ENCODE measurements at places on chromosomes 1 and 21.

DNA sequence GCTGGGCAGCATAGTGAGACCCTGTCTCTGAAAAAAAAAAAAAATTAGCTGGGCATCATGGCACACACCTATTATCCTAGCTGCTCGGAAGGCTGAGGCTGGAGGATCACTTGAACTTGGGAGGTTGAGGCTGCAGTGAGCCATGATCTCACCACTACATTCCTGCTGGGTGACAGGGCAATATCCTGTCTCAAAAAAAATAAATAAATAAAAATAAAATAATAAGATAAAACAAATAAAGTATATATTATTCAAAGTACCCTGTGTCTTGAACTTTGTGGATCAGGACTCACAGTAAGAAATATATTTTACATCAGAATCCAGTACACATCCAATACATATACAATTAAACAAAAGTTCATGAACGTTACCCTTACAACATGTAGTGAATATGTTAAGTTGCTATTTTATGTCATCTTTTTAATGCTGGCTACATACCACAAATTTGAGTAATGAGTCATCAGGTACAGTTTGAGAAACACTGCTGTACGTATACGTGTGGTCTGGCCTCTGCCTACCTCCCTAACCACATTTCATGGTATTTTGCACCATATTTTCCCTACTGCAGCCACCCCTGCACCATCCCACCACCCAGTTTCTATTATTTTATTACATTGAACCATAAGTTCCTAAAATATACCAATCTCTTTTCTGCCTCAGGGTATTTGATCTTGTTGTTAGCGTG, 4.4 kb downstream of the NME7 start:
- no peak for DNase-seq

DNA sequence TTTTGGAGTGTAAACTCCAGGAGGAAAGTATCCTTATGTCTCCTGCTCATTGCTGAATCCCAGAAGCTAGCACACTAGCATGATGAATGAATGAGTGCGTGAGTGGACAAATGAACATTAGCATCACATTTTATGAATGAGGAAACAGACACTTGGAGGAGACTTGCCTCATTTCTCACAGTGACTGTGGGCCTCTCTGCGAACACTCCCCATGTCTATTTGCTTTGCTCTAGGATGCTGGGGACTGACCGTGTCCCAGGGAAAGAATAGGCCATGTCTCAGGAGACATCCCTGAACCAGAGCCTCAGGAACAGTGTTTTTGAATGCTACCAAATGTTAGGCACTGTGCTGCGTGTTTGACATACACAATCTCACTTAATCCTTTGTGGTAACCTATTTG, 140.9 kb downstream of the OMA1 start:
- no peak for DNase-seq

GRCh38 chr21:45972716-45973474, 8.7 kb upstream of the COL6A1 start:
- no peak for DNase-seq

- no peak for DNase-seq
These were observed 119.4 kb upstream of the RRP15 start for GRCh38 chr1:218165701-218166114.

GRCh38 chr1:180141381-180141934, 13.2 kb upstream of the QSOX1 start:
- no peak for DNase-seq

Data from NCI-H446 treated with DMSO at 0.1 percent for 48 hours (cell line).